ENCODE measurements at places on chromosomes 2 and 18. TPM values are rescaled to one million over a fixed set of nuclear protein-coding genes. Genes with fewer than 3 reads are reported as not detected.

- DNase-seq, result no peak
Observed at GRCh38 chr2:47897883-47898731, 8.2 kb downstream of the FBXO11 start.

DNA sequence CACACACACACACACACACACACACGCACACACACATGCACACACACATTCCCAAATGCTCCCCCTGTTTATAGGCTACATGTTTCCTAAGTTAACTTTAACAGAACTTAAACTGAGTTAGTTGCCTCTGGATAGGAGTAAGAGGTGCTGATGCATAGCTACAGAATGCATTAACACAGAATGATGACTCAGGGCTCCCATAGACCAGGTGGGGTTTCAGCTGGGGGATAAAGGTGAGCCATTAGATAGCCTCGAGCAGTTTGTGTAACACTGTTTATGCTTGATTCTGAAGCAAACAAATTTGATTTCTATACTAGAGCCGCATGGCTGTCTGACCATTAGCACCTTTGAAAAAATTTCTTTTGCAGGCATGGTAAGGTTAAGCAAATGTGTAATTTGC is 741.0 kb downstream of the PLCL1 start:
- DNase-seq, result no peak

DNA sequence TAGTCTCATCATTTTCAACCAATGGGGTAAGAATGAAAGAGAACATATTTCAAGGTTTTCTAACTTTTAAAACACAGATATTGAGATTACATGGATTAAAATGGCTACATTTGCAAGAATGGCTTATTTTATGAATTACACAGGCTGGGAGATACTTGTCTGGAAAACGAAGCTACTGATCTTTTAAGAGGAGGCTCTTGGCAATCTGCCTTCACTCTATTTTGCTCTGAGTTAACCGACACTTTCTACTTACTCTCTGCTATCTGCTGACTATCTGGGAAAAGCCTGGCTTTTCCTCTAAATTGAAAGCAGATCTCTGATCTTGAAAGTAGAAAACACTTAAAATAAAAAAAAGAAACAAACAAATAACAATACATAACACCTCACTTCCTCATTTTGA is 325.4 kb upstream of the LINC00305 start:
- no peak for DNase-seq

DNA sequence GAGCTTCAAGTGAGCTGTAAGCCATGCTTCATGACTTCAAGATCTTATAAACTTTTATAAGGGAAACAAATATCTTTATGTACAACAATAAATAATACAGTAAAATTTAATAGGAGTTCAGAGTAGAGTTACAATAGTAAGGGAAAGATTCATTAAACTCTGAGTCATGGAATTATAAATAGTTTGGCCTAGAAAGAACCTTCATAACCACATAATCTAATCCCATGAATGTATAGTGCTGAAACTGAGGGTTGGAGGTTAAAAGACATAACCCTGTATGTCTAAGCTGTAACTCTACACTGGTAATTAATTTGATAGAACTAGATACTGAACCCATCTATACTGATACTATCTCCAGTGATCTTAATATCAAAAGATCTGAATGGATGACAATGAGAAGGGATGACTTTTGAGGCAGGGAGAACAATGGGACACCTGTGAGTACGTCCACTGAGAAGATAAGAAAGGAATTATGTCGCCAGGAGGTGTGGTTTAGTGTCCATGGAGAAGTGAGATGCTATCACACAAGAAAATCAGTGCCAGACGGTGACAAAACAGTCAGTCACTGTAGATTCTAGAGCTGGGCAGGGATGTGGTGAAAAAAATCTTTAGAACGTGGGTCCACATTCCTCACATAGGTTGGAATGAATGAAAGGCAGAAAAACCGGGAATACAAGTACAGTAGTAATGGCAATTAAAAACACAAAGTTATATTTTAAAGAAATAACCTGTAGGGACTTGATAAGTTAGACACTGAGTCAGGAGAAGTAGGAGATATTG is 1.1 kb downstream of the IL1F10 start:
- no peak for DNase-seq

FAM237A gene
- not detected for polyA plus RNA-seq
